ENCODE measurements at places on chromosomes 3 and 15. TPM values are rescaled to one million over a fixed set of nuclear protein-coding genes. Genes with fewer than 3 reads are reported as not detected.

Gene ACP3
- total RNA-seq, result 1,778 TPM

Gene MFGE8
- total RNA-seq, result 263 TPM

Gene WDR72
- 0.80 TPM for total RNA-seq

Gene BTBD1
- total RNA-seq, result 56.6 TPM

Gene DUOXA2
- not detected for total RNA-seq

Gene XCR1
- total RNA-seq, result not detected

Gene ACKR4
- not detected for total RNA-seq

DNA sequence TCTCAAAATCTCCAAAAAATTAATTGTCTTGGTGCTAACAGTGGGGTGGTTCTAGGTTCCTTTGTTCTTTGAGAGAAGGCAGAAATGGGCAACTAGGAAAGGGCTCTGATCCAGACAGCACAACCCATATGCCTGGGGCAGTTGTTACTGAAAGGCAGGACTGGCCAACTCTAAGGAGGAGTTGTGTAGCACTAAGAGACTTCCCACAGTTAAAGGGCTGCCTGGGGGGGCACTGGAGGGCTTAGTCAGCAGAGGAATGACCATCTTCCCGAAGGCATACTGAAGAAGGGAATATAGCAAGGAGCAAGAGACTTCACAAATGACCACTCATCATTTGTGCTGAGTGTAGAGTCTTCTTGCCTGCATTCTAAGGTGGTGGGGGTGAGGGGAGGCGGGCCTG is 15.8 kb downstream of the ILDR1 start:
- H3K27ac ChIP-seq, result no peak overlapping the region
- H3K36me3 ChIP-seq, result no peaks in the 10 kb centered on the region
- H3K4me3 ChIP-seq, result no peak overlapping the region
- no peaks in the 10 kb centered on the region for H3K27me3 ChIP-seq
- no peak for DNase-seq

GRCh38 chr3:50620820-50621219 is 3.9 kb downstream of the MAPKAPK3 start:
- no peaks in the 10 kb centered on the region for H3K27me3 ChIP-seq
- DNase-seq, result no peak
- H3K4me1 ChIP-seq, result peaks cover 28% of the 10 kb centered on the region
- peak overlapping the region; percentile 21 for H3K27ac ChIP-seq

- H3K36me3 ChIP-seq, result no peaks in the 10 kb centered on the region
Measured at GRCh38 chr3:144770915-144771351, 799.3 kb downstream of the DIPK2A start.

- H3K27me3 ChIP-seq, result no peaks in the 10 kb centered on the region
- H3K36me3 ChIP-seq, result no peaks in the 10 kb centered on the region
- no peak overlapping the region for H3K27ac ChIP-seq
- no peaks in the 10 kb centered on the region for H3K4me1 ChIP-seq
- DNase-seq, result no peak
- no peak overlapping the region for H3K4me3 ChIP-seq
Measured at GRCh38 chr3:173799060-173799816, 401.7 kb downstream of the NLGN1 start.

- no peak overlapping the region for H3K27ac ChIP-seq
- H3K4me3 ChIP-seq, result no peak overlapping the region
- DNase-seq, result no peak
- H3K27me3 ChIP-seq, result no peaks in the 10 kb centered on the region
- no peaks in the 10 kb centered on the region for H3K4me1 ChIP-seq
Measured at GRCh38 chr3:116070061-116070460, 375.2 kb downstream of the LSAMP start.

GRCh38 chr3:72724070-72724469 is 124.2 kb downstream of the SHQ1 start:
- no peaks in the 10 kb centered on the region for H3K27me3 ChIP-seq
- H3K4me3 ChIP-seq, result no peak overlapping the region
- DNase-seq, result no peak
- no peaks in the 10 kb centered on the region for H3K36me3 ChIP-seq
- no peak overlapping the region for H3K27ac ChIP-seq
- H3K4me1 ChIP-seq, result peaks cover 5% of the 10 kb centered on the region

DNA sequence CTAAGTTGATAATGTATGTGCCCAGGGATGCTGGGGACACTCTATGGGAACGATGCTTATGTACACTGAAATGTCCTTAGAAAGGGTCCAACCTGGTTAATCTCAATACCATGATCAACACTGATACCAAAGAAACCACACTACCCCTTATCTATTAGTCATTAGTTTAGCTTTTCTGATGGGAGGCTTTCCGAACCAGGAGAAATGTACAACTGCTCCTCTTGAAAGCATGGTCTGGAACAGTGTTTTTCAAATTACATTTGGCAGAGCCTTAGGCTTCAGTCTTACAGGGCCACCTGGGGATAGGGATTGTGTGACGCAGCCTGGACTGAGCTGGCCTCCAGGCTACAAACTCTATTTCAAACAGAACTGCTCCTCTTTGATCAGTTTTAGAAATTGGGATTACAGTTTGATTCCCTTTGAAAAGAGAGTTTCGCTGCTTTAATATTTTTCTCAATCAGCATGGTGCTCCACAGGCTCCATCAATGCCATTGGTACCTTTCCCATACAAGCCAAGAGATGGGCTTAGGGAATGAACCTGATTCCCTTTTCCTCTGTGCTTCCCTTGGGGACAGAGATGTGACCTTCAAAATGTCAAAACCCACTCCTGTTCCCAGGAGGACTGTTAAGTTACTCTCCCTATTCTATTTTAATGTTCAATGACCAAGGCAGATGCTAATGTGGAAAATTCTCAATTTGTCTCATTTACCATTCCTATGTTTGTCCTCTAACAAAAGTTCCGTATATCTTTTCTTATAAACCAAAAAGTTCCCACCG is 296.0 kb upstream of the ADAMTS9 start:
- H3K36me3 ChIP-seq, result no peaks in the 10 kb centered on the region
- no peak overlapping the region for H3K27ac ChIP-seq
- DNase-seq, result no peak

DNA sequence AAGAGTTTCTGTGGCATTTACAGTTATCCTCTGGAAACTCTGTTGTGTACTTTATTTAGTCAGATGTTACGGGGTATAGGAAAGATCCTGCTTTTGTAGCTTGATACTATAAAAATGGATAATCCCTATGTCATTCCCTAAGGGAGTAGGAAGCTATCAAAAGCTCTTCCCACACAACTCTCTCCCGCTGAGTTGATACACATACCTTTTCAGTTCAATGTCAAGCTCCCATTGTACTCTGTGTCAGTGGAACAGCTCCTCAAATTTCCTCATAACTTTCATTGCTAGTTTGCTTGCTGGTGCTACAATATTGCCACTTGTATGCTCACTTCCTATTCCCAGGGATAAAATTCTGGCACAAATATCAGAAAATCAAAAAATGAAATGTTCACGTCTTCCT is 893.3 kb upstream of the GBE1 start:
- H3K4me3 ChIP-seq, result no peak overlapping the region
- H3K27me3 ChIP-seq, result no peaks in the 10 kb centered on the region
- DNase-seq, result no peak
- no peak overlapping the region for H3K27ac ChIP-seq
- no peaks in the 10 kb centered on the region for H3K36me3 ChIP-seq

GRCh38 chr3:135516143-135516542 is 449.4 kb upstream of the PPP2R3A start:
- DNase-seq, result no peak
- H3K27ac ChIP-seq, result no peak overlapping the region
- no peaks in the 10 kb centered on the region for H3K36me3 ChIP-seq
- no peak overlapping the region for H3K4me3 ChIP-seq

GRCh38 chr15:88741046-88741445 is 62.2 kb upstream of the ACAN start:
- no peaks in the 10 kb centered on the region for H3K36me3 ChIP-seq
- H3K4me3 ChIP-seq, result no peak overlapping the region
- H3K4me1 ChIP-seq, result no peaks in the 10 kb centered on the region
- no peak for DNase-seq
- H3K27me3 ChIP-seq, result no peaks in the 10 kb centered on the region

- H3K27ac ChIP-seq, result no peak overlapping the region
- H3K27me3 ChIP-seq, result no peaks in the 10 kb centered on the region
- no peaks in the 10 kb centered on the region for H3K36me3 ChIP-seq
- H3K4me3 ChIP-seq, result no peak overlapping the region
- H3K4me1 ChIP-seq, result no peaks in the 10 kb centered on the region
Measured at GRCh38 chr3:15009167-15009566, 55.9 kb downstream of the MRPS25 start.

GRCh38 chr3:107676469-107677309 is 153.9 kb downstream of the BBX start:
- no peaks in the 10 kb centered on the region for H3K36me3 ChIP-seq
- no peak overlapping the region for H3K4me3 ChIP-seq

- H3K27me3 ChIP-seq, result no peaks in the 10 kb centered on the region
- H3K27ac ChIP-seq, result no peak overlapping the region
- H3K4me3 ChIP-seq, result no peak overlapping the region
- peak; percentile 16 for DNase-seq
Measured at GRCh38 chr3:149736175-149736952, 15.9 kb downstream of the COMMD2 start.

DNA sequence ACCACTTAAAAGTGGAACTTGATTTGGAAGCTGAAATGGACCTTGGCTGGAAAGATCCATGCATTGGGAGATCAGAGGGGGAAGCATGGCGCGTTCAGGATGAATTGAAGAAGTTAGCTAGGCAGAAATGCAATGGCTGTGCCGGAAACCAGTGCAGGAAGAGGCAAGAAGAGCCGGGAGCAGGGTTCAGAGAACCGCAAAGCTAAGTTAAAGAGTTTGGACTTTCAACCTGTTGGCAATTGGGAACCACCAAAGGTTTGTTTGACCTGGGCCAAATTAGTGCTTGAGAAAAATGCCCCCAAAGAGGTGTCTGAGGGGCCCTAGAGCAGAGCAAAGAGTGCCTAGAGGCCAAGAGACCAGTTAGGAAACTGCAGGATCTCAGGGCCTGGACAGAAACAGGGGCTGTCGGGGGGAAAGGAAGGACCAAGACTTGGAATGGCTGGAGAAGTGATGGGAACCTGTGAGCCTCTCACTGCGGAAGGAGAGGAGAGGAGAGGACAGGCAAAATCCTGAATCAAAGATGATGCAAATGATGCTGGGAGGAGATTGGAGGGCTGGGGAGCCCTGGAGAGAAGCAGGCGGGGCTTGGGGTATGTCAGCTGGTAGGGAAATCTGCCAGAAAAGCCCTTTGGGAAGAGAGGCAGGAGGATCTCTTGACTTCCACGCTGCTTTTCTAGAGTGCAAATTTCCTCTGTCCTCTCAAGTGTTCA is 49.3 kb downstream of the FAM174B start:
- no peaks in the 10 kb centered on the region for H3K27me3 ChIP-seq
- no peaks in the 10 kb centered on the region for H3K36me3 ChIP-seq
- H3K27ac ChIP-seq, result no peak overlapping the region
- H3K4me3 ChIP-seq, result no peak overlapping the region
- H3K4me1 ChIP-seq, result peaks cover 5% of the 10 kb centered on the region

GRCh38 chr3:33883951-33884561 is 85.6 kb downstream of the PDCD6IP start:
- H3K36me3 ChIP-seq, result no peaks in the 10 kb centered on the region
- peaks cover 3% of the 10 kb centered on the region for H3K4me1 ChIP-seq
- no peak overlapping the region for H3K27ac ChIP-seq
- no peaks in the 10 kb centered on the region for H3K27me3 ChIP-seq
- no peak for DNase-seq
- no peak overlapping the region for H3K4me3 ChIP-seq

DNA sequence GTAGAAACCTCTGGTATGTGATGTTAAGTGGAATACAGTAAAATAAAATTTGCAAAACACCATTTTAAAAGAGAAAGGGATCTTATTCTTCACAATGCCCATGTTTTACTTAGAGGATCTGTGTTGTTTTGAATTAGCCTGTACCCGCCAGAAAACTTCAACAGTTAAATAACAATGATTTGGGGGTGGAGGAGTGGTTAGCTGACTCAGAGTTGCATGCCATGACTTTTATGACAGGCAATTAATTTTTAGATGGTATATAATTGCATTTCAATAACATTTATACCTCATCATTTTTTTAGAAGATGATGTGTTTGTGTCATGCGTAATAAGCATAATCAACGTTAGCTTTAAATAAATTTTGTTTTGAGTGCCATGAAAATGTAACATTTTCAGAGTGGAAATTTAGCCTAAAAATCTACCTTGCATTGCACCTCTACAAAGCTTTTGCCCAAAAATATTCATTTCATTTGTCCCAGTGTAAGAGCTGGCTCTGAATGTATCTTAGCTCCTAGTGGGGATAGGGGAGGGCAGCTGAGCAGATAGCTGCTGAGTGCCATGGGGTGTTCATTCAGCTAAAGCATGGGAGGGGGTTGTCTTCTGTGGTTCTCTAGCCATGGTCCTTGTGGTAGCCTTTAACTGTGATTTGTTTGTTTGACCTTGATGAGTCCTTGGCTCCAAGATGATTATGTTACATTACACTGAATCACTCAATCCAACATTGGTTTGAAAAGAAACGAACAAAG is 379.8 kb downstream of the LPP start:
- H3K4me1 ChIP-seq, result no peaks in the 10 kb centered on the region
- no peaks in the 10 kb centered on the region for H3K36me3 ChIP-seq
- no peak overlapping the region for H3K27ac ChIP-seq

- no peak overlapping the region for H3K4me3 ChIP-seq
- no peaks in the 10 kb centered on the region for H3K27me3 ChIP-seq
- no peaks in the 10 kb centered on the region for H3K36me3 ChIP-seq
- H3K27ac ChIP-seq, result no peak overlapping the region
- DNase-seq, result no peak
Measured at GRCh38 chr3:175601521-175601920, 742.4 kb downstream of the NAALADL2 start.

GRCh38 chr3:172437713-172438112 is 10.5 kb downstream of the GHSR start:
- no peak overlapping the region for H3K27ac ChIP-seq
- no peaks in the 10 kb centered on the region for H3K36me3 ChIP-seq
- no peaks in the 10 kb centered on the region for H3K27me3 ChIP-seq
- H3K4me1 ChIP-seq, result no peaks in the 10 kb centered on the region
- no peak overlapping the region for H3K4me3 ChIP-seq

DNA sequence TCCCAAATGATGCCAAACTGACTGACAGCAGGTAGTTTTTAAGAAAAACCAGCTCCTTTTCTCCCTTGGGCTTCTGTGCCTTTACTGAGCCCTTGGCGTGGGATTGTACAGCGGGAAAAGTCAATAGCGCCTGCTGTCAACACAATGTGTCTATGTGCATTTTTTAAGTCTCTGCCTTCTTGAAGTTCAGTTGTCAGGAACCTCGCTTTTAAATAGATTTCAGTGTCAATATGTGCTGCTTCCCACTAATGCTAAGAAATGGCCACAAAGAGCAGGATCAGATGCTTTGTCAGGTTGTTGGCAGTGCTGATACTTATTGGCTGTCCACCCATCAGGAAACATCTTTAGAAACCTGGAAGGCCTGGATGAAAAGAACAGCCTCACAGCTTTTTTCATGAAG is 424.4 kb downstream of the C3orf38 start:
- H3K27me3 ChIP-seq, result no peaks in the 10 kb centered on the region
- no peak overlapping the region for H3K27ac ChIP-seq
- H3K4me1 ChIP-seq, result no peaks in the 10 kb centered on the region
- H3K4me3 ChIP-seq, result no peak overlapping the region

- H3K27me3 ChIP-seq, result no peaks in the 10 kb centered on the region
- no peak for DNase-seq
- no peak overlapping the region for H3K27ac ChIP-seq
- H3K4me1 ChIP-seq, result no peaks in the 10 kb centered on the region
- no peak overlapping the region for H3K4me3 ChIP-seq
Measured at GRCh38 chr3:133881939-133882825, 13.5 kb downstream of the RAB6B start.

GRCh38 chr3:107218864-107219269 is 158.4 kb upstream of the CCDC54 start:
- H3K4me1 ChIP-seq, result no peaks in the 10 kb centered on the region
- H3K27me3 ChIP-seq, result no peaks in the 10 kb centered on the region
- H3K27ac ChIP-seq, result no peak overlapping the region
